ENCODE measurements at places on chromosomes 11 and 22. TPM values are rescaled to one million over a fixed set of nuclear protein-coding genes. Genes with fewer than 3 reads are reported as not detected.

Gene CD3E
- 6.9 TPM for total RNA-seq

Gene CNIH2
- 3.2 TPM for total RNA-seq

Gene OR6T1
- total RNA-seq = not detected

Gene NCAPH2
- total RNA-seq = 45.7 TPM

Gene CRYAB
- total RNA-seq = 161 TPM

Gene DDI1
- total RNA-seq = not detected

Gene MAP6
- total RNA-seq = 6.9 TPM

Gene TEX12
- total RNA-seq = not detected

Gene IRAG1
- total RNA-seq = 18.2 TPM

Gene KRTAP5-7
- not detected for total RNA-seq

Gene ACAD8
- 31.9 TPM for total RNA-seq

Gene CDK2AP2
- total RNA-seq = 46.4 TPM

Gene ZP1
- not detected for total RNA-seq

Gene SERHL2
- total RNA-seq = 4.4 TPM

Gene ANGPTL5
- not detected for total RNA-seq

Gene DGAT2
- total RNA-seq = 26.0 TPM

Gene CASP5
- total RNA-seq = not detected

Gene XKR3
- not detected for total RNA-seq

Gene LRRC74B
- total RNA-seq = not detected

Gene HMBS
- total RNA-seq = 13.5 TPM

Gene CAVIN3
- 156 TPM for total RNA-seq

Gene ALX4
- total RNA-seq = not detected

Gene PRRG4
- total RNA-seq = 21.1 TPM

Gene GRAP2
- 12.3 TPM for total RNA-seq

Gene SCARF2
- 32.2 TPM for total RNA-seq

Gene EWSR1
- total RNA-seq = 164 TPM

Gene DRAP1
- total RNA-seq = 59.2 TPM

Gene MGAT3
- 0.98 TPM for total RNA-seq

Gene F2
- not detected for total RNA-seq

Gene CAPN1
- 302 TPM for total RNA-seq

Gene RAB39A
- 1.7 TPM for total RNA-seq

Gene DBX1
- not detected for total RNA-seq

Gene SULT4A1
- total RNA-seq = 3.2 TPM

Gene UPK2
- total RNA-seq = not detected

Gene APOL5
- not detected for total RNA-seq

Gene SUSD2
- total RNA-seq = 9.1 TPM

Gene SYT13
- 1.2 TPM for total RNA-seq

Gene ANO9
- total RNA-seq = 12.0 TPM

Gene NXPE2
- total RNA-seq = not detected

Gene COA4
- 53.3 TPM for total RNA-seq

Gene ALKBH3
- 33.4 TPM for total RNA-seq

Gene OMP
- not detected for total RNA-seq

Gene SELENOH
- total RNA-seq = 120 TPM

Gene ELMOD1
- total RNA-seq = not detected

Gene OR10A2
- total RNA-seq = not detected

Gene RTN4RL2
- 2.0 TPM for total RNA-seq

Gene HPX
- total RNA-seq = 0.98 TPM

Gene GAL
- total RNA-seq = 15.7 TPM

Gene MS4A7
- 23.3 TPM for total RNA-seq

Gene FRMD8
- total RNA-seq = 53.3 TPM

Gene UPB1
- not detected for total RNA-seq

Gene SCGB1D2
- not detected for total RNA-seq

Gene OLFML1
- 11.5 TPM for total RNA-seq

Gene RFPL1
- not detected for total RNA-seq

Gene PDGFB
- 4.7 TPM for total RNA-seq

Gene KCNJ5
- 1.5 TPM for total RNA-seq

Data from vagina (tissue), 2 donors.